ENCODE measurements at places on chromosomes 1 and 21.

- DNase-seq, result peak; percentile 73
Observed at GRCh38 chr1:229557913-229558414, 543 bp downstream of the ABCB10 start.

DNA sequence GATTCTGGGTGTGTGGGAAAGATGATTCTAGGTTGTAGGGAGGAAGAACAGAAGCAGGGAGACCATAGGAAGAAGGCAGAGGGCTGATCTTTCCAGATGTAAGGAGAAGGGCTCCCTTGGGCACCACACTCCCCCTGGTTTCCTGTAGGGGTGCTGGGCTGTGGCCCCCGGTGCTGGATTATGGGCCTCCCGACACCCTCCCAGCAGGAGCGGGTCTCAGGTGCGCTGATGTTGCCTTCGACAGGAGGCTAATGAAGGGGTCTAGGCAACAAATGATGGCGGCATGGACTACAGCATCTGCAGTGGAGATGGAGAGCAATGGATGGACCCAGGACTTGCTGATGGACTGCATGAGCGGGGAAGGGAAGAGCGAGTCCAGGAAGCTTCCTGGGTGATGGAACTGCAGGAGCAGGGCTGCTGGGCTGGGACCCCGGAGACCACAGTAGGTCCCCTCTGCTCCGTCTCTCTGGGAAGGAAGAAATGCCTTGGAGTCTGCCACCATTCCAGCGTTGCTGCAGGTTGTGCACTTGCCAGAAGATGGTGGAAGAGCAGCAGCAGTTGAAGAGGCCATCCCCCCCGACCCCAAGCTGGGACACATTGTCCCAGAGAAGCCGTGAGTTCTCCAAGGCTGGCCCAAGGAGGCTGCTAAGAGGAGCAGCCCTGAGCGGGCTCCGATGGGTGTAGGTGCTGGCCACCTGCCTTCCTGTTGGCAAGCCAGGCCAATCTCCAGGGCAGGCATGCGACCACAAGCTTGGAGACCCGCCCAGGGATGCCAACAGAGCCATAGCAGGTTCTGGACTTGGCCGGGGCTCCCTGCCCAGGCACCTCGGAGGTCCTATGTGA lies 95.4 kb upstream of the VAMP3 start:
- DNase-seq, result no peak

- DNase-seq, result no peak
Observed at GRCh38 chr1:23867542-23867894, 572 bp downstream of the FUCA1 start.

DNA sequence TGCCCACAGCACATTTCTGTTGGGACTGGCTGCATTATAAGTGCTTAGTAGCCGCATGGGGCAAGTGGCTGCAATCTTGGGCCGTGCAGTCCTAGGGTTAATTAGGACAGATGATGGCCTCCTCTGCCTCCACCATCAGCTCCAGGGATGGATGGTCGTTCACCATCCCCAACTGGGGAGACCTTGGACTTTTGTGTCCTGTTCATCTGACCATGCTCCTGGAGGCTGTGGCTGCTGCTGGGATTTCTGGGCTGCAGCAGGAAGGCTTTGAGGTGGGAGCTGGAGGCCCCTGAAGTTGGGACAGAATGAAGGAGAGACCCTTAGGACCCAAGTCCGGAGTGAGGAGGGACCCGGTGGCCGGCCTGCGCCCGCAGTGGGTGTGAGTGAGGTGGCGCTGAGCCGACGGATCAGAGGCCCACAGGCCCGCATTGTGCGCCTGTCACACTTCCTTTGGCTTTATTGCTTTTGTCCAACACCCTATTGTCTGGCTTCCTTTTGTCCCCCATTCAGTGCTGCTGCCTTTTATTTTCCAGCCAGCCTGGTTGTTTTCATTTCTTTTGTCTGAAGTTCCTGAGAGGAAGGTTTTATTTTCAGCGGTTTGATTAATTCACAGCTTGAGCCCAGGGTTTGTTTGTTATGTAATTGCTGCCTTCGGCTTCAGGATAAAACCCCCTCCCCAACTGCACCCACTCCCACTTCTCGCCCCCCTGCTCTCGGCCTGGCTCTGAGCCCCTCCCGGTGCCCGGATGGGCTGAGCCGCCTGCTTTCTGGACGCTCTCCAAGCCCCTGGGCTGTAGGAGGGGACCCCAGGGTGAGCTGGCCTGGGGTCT lies 35.6 kb downstream of the SOX13 start:
- DNase-seq, result no peak

GRCh38 chr1:182764029-182764727 lies 25.4 kb upstream of the NPL start:
- no peak for DNase-seq

DNA sequence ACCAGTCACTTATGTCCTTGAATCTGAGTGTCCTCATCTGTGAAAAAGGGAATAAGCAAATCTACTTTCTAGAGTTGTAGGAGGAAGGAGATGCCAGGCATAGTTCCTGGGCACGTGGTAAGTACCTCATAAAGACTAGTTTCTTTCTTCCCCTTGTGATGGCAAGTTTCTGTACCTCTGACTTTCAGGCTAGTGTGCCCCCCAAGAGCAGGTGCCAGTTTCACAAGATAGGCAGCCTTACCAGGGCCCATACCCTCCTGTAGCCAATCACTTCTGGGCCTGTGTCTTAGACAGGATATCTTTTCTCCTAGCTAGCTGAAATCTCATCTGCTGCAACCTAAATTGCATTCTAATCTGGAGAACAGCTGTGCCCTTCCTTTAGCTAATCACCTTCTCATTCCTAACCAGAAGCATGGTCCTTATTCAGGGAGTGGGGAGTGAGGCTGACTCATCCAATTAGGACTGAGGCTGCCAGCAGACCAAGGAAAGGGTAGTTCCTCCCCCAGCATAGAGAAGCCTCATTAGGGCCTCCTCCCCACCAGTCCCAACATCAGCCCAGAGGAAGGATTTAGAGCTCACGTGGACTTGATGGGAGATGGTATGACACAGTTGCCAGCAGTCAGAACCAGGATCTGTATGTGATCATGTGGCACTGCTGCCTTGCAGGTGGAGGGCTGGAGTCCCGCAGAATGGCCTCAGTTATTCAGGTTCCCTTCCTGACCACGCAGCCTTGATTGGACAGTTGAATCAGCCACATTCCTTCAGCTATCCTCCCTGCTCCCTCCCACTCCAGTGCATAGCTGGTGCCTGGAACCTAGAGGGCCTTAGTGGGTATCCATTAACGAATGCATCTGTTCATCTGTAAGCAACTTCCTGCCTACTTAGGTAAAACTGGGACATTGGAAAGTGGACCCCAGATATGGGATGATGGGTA lies 7.9 kb downstream of the KLHDC8A start:
- no peak for DNase-seq

- no peak for DNase-seq
Observed at GRCh38 chr1:19758227-19758830, 41.4 kb downstream of the TMCO4 start.

DNA sequence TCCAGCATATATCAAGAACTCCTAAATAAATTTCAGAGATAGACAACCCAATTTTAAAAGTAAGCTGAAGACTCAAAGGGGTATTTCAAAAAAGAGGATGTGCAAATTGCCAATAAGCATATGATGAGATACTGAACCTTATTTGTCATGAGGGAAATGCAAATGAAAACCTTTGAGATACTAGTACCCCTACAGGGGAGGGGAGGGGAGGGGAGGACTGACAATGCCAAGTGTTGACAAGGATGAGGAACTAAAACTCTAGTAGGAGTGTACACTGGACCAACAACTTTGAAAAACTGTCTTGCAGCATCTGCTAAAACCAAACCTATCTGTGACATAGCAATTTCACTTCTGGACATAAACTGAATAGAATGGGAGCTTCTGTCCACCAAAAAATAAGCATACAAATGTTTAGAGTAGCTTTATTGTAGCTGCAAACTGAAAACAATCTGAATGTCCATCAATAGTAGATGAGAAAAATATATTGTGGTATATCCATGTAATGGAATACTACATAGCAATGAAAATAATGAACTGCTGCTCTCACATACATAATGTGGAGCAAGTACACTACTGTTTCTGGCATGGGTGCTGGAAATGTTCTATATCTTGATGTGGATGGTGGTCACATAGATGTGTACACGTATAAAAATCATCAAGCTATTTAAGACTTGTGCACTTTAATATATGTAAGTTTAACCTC lies 57.2 kb downstream of the CDK18 start:
- DNase-seq, result no peak

DNA sequence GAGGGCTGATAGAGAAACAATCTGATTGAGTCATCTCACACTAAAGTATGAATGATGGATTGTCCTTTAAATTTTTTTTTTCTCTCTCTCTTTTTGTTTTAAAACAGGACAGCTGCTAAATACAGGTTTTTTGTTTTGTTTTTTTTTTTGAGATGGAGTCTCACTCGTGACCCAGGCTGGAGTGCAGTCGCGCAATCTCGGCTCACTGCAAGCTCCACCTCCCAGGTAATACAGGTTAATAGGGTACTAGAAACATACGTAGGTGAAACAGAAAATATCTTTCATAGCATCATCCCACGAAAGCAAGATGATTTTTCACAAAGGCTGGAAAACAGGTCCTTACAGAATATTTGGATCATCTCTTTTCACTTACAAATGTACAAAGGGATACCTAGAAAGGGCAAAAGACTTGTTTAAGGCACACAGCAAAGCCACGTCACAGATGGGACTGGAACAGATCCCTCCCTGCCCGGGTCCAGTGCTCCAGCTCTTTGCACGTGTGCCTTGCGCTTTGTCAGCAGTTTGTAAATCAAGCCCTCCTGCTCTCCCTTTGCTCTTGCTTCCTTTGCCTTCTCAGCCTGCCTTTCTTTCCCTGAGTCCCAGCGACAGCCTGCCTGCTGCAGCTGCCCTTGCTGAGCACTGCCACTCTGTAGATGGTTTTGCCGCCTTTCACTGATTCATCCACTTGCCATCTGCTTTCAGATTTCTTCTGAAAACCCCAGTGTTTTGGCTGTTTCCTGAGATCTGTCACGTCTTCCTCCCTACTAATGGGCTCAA lies 171.3 kb upstream of the BEND5 start:
- DNase-seq, result no peak

DNA sequence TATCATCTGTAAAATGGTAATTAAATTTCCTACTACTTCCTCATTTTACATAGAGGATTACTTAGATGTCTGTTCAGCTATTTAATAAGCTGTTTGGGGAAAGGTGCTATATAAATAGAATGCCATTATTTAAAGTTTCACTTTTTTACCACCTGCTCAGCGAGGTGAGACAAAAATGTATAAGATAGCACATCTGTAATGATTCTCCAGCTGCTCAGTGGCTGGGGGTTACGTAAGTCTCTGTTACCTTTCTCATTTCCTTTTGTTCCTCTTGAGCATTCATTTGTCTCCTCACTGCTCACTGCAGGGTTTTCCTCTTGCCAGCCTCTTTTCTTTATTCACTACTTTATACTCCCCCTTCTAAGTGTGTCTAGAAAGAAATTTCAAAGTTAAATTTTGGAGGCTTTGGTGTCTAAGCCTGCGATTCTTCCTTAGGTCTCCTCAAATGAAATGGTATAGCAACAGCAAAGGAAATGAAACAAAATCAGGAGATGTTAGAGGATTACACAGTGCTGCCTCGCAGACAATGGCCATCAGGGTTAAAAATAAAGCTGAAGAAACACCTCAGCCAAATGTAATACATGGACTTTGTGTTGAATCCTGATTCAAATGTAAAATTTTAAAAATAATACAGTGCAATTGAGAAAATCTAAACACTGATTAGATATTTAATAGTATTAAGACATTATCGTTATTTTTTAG lies 6.8 kb downstream of the RGS8 start:
- DNase-seq, result peak; percentile 69

DNA sequence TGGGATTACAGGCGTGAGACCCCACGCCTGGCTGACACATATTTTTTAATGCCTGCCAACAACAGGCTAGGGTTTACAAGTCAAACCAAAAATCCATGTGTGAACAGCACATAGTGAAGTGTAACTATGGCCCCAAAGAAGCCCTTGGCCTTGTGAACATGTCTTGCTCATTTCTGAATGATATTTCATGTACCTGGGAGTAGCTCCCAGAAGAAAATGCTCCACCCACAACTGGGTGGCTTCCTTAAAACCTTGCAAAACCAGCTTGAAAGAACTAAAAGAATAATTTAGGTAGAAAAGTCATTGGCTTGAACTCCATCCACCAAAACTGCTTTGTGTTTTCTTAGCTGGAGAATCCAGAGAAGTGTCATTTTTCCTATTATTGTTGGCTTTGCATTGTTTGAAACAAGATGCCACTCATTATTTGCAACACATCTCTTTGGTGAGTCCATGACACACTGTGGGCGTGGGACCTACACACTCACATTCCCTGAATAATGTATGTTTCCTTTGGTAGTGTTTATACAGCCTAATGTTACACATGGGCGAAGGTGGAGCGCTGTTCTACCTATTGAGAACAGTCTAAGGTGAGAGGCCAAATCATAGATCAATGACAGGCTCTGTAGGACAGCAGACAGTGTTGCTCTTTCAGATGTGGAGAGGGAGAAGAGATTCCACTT lies 28.5 kb upstream of the SDE2 start:
- no peak for DNase-seq

GRCh38 chr1:26053718-26054560 lies 8.0 kb upstream of the SLC30A2 start:
- DNase-seq, result no peak

GRCh38 chr1:107570768-107571167 lies 394.2 kb downstream of the VAV3 start:
- DNase-seq, result no peak

- no peak for DNase-seq
Observed at GRCh38 chr1:12513181-12513580, 104.8 kb downstream of the DHRS3 start.

- no peak for DNase-seq
Observed at GRCh38 chr1:3483801-3484444, 29.5 kb downstream of the ARHGEF16 start.
